NCI-H226 (cell line): ENCODE measurements at places on chromosomes 11 and 22.

- DNase-seq = no peak
Observed at GRCh38 chr11:126391286-126391954, 35.9 kb downstream of the ST3GAL4 start.

- no peak for DNase-seq
Observed at GRCh38 chr11:117901601-117902000, 25.1 kb upstream of the FXYD6 start.

DNA sequence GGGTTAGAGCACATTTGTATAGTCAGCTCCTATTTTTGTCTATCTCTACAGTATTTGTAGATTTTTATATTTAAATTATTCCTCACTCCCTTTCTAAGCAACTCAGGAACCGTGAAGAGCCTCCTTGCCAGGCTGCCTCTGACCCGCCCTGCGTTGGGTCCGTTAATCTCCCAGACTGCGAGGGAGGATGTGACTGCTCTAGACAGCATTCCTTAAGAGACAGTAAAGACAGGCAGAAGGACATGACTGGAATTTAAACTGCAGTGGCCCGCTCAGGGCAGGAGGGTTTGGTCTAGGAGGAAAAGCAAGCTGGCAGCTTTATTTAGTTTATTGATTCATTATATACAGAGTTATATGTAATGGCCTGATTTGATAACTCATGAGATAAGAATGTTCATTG is 413.7 kb downstream of the TMEM135 start:
- DNase-seq = peak; percentile 68

DNA sequence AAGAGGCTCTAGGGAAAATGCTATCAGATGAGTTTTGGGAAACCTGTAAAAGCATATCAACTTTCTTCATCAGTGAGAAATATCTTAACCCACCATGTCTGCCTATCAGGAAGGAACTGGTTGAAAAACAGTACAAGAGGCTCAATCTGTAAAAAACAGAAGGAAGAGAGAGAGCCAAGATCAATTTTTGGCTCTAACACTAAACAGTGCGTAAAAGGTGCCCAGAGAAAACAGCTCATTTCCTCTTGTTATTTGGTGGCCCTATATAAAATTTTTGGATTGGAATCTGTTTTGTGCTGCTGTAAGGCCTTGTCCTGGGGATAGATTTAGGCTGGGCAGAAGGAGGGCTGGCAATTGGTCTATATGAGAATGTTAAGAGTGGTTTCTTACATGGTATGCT is 12.1 kb downstream of the MS4A2 start:
- DNase-seq = no peak

DNA sequence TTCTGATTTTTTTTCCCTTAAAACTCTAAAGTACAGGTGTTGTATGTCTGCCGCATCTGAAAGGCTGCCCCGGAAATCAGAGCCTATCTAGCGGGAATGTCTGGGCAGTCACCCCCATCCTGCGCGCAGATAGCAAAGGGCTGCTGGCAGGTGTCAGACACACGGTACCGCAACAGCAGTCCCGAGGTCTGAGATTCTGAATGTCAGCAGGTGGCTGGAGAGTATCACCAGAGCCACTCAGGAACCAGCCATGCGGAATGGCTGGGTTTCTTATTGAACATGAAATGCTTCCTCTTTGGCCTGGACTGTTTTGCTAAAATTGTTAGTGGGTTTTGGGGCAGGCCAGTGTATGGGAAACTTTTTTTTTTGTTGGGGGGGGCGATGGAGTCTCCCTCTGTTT is 53.3 kb downstream of the CERK start:
- DNase-seq = no peak

GRCh38 chr11:68346462-68346790 is 34.0 kb downstream of the LRP5 start:
- DNase-seq = no peak

GRCh38 chr11:100870138-100870537 is 183.1 kb downstream of the ARHGAP42 start:
- no peak for DNase-seq

DNA sequence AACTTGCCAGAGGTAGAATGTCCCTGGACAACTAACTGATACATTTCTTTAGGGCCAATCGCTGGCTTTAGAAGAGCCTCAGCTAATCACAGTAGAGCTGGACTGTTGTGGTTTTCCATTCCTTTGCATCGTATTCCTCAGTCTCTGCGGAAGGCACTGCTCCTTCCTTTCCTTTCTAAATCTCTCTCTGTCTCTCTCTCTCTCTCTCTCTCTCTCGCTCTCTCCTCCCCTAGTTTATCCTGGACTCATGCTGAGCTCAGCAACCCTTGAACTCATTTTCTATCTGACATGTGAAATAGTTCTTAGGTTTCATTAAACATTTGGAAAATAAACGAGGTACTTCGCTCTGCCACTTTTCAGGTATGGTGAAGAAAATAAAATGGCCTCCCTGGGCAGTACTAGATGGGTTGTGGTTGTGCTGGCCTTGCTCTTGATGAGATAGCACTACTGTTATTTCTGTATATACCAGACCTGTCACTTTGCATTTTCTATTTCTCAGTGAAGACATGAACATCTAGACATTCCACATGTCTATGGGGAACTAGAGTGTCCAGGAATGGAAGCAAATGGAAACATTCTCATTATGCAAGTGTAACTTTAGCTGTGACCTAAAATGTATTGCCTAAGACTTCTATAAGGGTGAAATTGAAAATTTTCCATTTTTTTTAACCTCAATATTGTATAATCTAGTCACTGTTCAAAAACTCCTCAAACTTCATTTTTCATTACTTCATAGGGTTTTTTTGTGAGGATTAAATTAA is 12.0 kb upstream of the SESN3 start:
- no peak for DNase-seq

GRCh38 chr11:75572744-75573143 is 10.7 kb downstream of the SERPINH1 start:
- no peak for DNase-seq

GRCh38 chr22:37211866-37212173 is 457 bp downstream of the SSTR3 start:
- DNase-seq = no peak

- DNase-seq = no peak
Observed at GRCh38 chr11:62501432-62501891, 45.1 kb downstream of the AHNAK start.

GRCh38 chr22:46165977-46166376 is 15.7 kb downstream of the PPARA start:
- DNase-seq = no peak

- DNase-seq = peak; percentile 46
Observed at GRCh38 chr11:61627850-61628661, 47.2 kb upstream of the SYT7 start.

DNA sequence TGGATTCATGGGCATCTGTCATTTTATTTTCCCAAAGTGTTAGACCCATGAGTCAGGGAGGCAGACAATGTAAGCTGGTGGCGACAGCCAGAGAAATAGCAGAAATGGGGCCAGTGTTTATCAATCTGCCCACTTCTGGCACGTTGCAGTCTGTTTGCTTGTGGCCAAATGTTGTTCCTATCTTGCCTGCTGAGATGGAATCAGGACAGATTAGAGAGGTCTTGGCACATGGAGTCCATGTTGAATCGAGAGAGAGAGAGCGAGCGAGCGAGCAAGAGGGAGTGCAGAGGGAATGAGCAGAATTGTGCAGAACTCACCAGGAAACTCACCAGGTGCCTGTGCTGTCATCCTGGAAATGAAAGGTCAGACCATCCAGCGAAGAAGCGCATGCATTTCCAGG is 21.9 kb upstream of the PARVG start:
- DNase-seq = no peak

DNA sequence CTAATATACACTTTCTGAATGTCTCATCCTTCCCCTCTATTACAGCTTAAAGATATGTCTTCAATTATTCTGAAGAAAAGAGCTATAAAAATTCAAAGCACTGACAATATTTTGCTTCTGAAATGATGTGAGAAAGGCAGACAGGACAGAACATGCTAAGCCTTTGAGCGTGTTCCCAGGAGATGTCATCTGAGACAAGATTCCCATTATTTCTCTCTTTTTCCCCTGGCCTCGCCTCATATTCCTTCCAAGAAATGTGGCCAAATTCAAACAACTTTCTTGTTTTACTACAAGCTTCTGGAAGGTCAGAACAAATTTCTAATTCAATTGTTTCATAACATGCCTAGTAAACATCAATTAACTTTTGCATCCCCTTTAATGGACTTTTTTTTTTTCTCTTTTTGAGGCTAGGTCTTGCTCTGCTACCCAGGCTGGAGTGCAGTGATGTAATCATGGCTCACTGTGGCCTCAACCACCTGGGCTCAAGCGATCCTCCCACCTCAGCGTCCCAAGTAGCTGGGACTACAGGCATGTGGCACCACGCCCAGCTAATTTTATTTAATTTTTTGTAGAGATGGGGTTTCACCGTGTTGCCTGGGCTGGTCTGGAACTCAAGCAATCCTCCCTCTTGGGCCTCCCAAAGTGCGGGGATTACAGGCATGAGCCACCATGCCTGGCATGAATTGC is 37.1 kb upstream of the NFRKB start:
- DNase-seq = no peak

GRCh38 chr11:66118847-66119246 is 48.8 kb downstream of the PACS1 start:
- DNase-seq = no peak

GRCh38 chr11:129447654-129448239 is 72.1 kb downstream of the BARX2 start:
- DNase-seq = no peak
